ENCODE measurements at places on chromosomes 13 and 19.
A peak's percentile ranks its signal among the peaks of the same experiment; 100 is the strongest.

DNA sequence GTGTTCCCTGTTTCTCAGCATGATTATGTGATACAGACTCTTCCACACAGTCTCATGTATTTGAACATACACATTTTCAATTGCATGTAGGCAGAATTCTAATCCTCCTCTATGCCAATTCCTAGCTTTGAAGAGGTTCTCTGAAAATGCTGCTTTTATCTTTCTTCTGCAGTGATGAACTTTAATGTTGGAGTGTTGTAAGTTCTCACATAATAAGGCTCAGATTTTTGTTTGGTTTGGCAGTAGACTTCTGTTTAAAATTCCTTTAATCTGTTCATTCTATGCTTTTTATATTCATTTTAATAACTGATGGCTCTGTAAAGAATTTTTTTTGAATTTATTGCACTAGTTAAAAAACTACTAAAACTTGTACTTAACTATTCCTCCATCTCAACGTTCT is 225.8 kb downstream of the GGACT start:
- DNase-seq: no peak

- no peak for DNase-seq
These were observed 76.2 kb upstream of the TNFSF11 start for GRCh38 chr13:42497798-42498197.

GRCh38 chr13:30431269-30431940 is 9.1 kb downstream of the UBE2L5 start:
- no peak for DNase-seq

GRCh38 chr13:44333950-44334655 is 39.5 kb upstream of the SERP2 start:
- no peak for DNase-seq

DNA sequence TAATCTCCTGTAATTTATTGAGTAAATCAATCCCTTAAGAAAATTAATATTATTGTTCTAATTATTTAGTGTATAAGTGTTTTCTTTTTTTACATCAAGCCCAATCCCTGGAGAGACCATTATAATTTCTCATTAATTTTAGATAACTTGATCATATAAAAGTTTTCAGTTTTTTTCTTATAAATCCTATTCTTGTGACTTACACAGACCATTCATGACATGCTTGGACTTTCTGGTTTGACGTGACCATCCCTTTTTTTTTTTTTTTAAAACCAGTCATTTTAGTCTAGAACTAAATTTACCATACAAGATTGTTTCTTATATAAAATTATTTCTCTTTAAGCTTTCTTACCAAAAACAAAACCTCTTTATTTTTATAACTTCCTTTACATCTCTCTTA is 5.4 kb upstream of the MTRF1 start:
- DNase-seq: no peak

DNA sequence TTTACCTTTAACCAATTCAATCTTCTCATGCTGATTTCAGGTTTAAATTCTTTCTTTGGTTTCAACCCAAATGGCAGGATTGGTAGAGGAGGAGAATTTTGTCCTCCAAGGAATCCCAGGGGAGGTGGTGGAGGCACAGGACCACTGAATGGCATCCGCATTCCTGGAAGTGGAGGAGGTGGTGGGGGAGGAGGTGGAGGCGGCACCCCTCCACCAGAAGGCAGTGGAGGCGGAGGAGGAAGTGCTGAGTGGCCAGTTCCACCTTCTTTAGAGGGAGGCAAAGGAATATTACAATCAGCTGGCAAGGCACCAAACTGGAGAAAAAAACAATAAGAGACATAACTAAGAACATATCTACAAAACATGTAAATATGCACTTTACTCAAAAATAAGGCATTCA is 192.9 kb downstream of the DIAPH3 start:
- DNase-seq: no peak

DNA sequence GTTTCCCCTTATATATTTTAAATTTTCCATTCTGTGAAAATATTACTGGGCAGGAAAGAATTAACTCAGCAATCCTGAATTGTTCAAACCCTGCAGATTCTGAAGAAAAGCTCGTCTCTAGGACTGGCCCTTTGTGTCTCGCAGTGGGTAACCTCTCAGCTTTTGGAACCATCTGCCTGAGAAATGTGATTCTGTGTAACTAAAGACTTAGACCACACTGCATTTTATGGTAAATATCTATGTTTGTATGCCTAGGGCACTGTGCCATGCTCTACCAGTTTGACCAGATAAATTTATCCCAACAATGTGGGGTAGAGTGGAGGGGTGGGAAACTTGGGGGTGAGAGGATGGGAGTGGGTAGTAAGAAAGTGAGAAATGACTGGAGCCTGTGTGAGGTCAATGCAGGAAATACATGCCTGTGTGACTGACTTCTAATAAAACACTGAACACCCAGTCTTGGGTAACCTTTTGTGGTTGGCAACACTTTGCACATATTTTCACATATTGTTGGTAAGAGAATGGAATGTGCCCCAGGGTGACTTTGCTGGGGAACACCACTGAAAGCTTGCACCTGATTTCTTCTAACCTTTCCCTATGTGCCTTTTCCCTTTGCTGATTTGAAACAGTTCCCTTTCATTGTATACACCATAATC is 1181.9 kb downstream of the OLFM4 start:
- no peak for DNase-seq

DNA sequence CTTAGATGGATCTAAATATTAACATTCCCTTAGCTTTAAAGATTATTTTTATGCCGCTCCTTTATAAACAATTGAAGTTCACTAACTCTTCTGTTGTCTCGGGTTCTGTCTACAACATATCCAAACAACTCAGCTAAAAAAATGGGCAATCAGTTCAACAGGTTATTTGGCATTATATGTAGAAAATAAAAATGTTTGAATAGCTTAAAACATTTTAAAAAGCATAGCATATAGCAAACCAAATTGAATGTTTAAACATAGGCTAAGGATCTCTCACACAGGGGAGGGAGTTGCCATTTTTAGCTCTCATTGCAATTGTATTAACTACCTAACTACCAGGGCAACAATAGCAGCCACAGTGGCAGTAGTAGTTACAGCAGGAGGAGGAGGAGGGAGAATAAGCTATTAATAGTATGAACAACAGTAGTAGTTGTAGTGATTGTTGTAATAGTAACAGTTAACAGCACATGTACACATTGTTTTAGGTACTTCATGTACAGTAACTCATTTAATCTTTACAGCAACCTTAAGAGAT is 404.2 kb downstream of the KCNRG start:
- no peak for DNase-seq

- DNase-seq: no peak
These were observed 23.2 kb downstream of the ANKRD27 start for GRCh38 chr19:32651729-32652140.

DNA sequence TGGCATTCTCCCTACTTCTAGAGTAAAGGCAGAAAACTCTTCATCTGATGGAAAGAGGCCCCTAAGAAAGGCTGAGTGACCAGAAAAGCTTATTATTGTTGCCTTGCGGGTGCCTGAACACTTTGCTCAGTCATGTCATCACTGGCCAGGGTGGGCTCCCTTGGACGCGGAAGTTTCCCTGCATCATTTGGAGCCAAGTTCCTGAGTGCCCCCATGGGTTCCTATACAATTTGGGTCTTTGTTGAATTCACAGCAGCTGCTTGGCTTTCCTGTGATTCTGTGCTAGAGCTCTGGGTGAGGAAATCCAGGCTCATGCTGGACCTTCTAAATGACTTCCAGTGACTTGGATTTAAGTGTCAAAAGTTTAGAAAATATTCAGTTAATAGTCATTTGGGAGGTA is 232.9 kb downstream of the LHFPL6 start:
- no peak for DNase-seq

DNA sequence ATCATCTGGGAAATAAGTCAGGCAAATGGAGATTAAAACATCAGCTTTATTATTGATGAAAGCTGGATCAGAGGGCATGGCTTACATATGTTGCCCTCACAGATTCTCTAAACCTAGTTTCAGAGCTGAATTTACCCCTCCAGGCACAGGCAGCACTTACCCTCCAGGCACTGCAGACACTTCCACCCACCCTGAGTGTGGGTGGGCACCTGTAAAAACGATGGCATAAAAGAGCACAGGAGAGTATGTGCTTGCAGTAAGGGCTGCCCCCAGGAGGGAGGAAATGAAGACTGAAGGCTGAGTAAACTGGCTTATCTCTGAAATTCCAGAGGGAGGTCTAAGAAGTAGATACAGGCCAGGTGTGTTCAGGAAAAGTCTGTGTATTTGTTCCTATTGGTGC is 185.0 kb upstream of the HTR2A start:
- no peak for DNase-seq

- DNase-seq: no peak
These were observed 3.8 kb upstream of the CCDC97 start for GRCh38 chr19:41305927-41306793.

GRCh38 chr13:89687066-89687465 is 1660.4 kb upstream of the MIR17HG start:
- no peak for DNase-seq

DNA sequence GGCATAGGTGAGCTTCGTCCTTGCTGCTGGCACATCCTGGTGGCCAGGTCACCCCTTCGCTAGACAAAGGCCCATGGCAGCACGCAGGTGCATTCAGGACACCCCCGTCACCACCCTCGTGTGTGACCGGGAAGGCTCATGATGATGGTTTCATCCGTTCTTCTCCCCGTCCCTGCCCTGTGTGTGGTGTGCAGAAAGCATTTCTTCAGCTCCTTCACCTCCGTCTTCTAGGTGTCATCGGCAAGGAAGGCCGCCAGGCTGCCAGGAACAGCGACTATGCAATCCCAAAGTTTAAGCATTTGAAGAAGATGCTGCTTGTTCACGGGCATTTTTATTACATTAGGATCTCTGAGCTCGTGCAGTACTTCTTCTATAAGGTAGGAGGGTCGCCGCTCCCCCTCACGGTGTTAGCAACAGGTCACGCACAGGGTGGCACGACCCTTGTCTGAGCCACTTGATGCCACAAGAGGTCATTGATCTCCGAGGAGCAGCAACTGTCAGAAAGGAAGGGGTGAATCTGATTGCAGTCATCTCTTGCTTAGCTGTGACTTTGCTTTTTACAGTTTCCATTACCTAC is 111.0 kb upstream of the MCF2L start:
- DNase-seq: no peak

DNA sequence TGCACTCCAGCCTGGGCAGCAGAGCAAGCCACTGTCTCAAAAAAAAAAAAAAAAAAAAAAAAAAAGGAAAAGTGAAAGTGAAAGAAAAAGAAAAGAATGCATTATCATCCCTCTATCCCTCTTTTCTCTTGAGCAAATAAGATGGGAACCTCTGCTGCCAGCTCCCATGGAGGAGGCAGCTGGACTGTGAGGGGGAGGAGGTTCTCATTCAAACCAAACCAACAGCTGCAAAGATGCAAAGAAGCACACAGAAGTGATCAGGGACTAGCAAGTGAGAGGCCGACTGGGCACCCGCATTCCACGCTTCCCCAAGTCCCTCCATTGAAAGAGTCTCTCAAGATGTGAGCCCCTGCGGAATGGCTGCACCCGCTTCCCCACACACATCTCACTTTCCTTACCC is 63.5 kb downstream of the TSHZ3 start:
- no peak for DNase-seq

- no peak for DNase-seq
These were observed 173.2 kb downstream of the KDM4B start for GRCh38 chr19:5141850-5142724.

DNA sequence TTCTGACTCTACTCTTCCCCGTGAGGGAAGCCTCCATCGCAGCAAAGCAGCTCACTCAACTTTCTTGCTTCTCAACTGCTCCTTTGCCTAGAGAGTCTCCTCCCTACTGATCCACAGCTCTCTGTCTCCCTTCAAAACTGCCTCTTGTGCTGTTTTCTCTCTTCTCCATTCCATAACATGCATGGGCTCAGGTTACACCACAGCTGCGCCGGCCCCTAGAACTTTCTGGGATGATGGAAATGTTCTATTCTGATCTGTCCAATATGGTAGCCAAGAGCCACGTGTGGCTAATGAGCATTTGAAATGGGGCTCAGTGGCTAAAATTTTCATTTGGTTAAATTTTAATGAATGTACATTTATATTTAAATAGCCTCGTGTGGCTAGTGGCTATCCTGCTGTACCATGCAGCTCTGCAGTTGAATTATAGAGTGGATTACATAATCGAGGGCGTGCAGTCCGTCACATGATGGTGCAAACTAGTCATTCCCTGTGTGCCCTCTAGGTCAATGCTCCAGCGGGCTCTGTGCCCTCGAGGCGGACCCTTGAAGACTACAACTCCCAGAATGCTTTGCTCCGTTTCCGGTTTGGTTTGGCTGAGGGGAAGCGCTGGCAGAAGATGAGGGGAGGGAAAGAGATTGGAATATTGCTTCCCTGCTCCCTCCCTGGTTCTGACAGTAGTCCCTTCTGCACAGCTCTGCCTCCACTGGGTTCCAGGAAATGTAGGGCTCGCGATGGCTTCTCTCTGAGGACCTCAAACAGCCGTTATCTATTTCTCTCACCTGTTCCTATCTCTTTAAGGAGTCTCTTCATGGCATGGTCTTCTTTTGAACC is 109.8 kb downstream of the CACNA1A start:
- no peak for DNase-seq

GRCh38 chr19:22526661-22527272 is 104.6 kb upstream of the ZNF98 start:
- DNase-seq: no peak

GRCh38 chr13:41199079-41199478 is 4.7 kb upstream of the KBTBD7 start:
- DNase-seq: no peak

DNA sequence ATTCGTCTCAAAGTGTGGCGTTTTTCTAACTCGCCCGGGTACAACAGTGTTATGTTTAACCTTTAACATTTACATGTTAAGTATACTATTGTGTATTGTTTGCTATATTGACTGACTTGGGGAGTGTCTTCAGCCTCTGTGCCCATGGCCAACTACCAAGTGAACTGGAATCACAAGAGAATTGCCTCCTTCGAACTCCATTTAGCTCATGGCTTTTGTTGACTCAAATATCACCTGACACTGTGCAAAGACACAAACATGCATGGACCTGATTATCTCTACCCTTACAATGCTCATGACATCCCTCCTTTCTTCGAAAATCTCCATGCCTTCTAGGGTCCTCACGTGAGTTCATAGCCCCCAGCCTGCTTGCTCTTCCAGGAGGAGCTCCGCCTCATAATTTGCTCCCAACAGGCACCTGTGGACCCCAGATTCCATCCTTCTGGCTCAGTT is 704 bp downstream of the ZNF814 start:
- no peak for DNase-seq

- peak; percentile 97 for DNase-seq
These were observed 4.9 kb upstream of the PALM start for GRCh38 chr19:703651-704446.

GRCh38 chr13:30337061-30337610 is 29.8 kb upstream of the KATNAL1 start:
- no peak for DNase-seq
